AG20443 (cell line): ENCODE measurements at places on chromosomes 2 and 18.
A peak's percentile ranks its signal among the peaks of the same experiment; 100 is the strongest.

GRCh38 chr2:159073256-159073655 is 104.8 kb downstream of the TANC1 start:
- no peak for DNase-seq

GRCh38 chr2:198595721-198596120 is 791.3 kb downstream of the PLCL1 start:
- no peak for DNase-seq

- DNase-seq, result no peak
Measured at GRCh38 chr18:79948719-79949411, 2.6 kb downstream of the SLC66A2 start.

DNA sequence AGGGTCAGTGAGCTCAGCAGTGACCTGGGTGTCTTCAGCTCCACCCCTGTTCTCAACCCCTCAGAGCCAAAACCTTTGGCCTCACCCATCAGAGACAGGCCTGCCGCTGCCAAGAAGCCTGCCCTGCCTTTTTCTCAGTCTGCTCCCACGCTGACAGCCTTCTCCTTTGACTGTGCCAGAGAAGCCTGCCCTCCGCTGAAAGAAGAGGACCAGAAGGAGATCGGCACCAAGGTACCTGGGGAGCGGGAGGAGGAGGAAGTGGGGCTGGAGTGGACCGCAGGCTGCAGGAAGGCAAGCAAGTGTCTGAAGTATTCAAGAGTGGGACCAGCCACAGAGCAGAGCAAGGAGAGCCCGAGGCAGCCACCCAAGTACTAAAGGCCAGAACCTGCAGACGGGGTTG is 33.2 kb downstream of the TOGARAM2 start:
- no peak for DNase-seq

- DNase-seq, result no peak
Measured at GRCh38 chr18:31546476-31546875, 45.2 kb upstream of the TTR start.

DNA sequence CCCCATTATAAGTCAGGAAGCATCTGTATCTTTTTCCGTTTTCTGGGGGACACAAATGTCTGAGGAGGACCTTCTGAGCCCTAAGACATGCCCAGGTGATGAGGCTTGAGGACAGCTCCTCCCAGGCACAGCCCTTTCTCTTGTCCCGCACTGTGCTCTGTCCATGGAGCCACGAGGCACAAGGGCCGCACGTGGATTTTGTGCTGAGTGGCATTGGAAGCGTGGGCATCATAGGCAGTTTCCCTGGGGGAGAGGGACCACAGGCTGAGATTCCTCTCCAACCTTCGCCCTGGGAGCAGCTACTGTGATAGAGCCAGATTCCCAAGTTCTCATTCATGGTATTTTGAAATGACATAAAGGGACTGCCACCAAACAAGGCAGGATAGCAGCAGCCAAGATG is 139.9 kb downstream of the SH3RF3 start:
- DNase-seq, result no peak

DNA sequence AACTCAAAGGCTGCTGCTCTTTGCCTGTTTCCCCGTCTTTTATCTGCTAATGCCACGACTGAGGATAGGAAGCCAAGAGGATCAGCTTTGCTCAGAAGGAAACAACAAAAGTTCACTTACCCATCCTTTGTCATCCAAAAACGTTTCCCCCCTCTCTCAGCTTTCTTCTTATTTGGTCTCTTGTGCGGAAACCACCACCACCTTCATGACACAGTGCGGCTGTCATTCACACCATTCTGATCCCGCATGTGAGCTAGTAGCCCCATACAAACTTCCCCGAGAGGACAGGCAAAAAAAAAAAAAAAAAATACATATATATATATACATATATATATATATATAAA is 656 bp downstream of the LRRTM4 start:
- no peak for DNase-seq

GRCh38 chr2:21331625-21332370 is 208.0 kb downstream of the TDRD15 start:
- DNase-seq, result no peak

DNA sequence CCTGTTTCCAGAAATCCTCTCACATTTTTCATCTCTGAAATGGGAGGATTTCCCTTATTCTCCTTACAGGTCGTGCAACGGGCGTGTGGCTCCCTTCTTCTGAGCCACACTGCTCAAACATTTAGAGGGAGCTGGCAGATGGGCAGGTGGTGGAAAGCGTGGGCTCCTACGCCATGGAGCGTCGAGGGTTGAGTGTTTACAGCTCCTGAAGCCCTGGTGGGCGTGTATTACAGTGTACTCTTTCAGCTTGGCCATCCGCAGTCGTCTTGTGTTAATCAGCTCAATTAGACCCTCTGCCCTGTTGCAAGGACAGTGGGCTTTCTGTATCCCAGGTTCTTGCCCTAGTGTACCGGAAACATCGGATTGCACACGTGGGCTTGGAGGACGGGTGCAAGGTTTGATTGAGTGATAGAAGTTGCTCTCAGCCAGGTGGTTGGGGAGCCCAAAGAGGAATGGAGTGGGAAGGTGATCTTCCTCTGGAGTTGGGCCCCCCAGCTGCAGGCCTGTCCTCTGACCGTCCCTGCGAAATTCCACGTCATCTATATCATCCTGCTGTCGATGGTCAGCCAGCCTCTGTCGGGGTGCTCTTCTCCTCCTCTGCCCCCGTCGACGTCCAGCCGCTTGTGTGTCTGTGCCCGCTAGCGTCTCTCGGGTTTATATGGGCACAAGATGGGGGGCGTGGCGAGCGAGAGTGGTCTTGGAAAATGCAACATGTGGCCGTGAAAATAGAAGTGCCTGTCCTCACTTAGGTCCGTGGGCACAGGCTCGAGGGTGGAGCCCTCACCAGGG is 120.3 kb upstream of the DSEL start:
- no peak for DNase-seq

- no peak for DNase-seq
Measured at GRCh38 chr2:69584127-69584889, 59.2 kb downstream of the AAK1 start.

GRCh38 chr18:45007531-45007930 is 326.8 kb downstream of the SETBP1 start:
- DNase-seq, result peak; percentile 29

DNA sequence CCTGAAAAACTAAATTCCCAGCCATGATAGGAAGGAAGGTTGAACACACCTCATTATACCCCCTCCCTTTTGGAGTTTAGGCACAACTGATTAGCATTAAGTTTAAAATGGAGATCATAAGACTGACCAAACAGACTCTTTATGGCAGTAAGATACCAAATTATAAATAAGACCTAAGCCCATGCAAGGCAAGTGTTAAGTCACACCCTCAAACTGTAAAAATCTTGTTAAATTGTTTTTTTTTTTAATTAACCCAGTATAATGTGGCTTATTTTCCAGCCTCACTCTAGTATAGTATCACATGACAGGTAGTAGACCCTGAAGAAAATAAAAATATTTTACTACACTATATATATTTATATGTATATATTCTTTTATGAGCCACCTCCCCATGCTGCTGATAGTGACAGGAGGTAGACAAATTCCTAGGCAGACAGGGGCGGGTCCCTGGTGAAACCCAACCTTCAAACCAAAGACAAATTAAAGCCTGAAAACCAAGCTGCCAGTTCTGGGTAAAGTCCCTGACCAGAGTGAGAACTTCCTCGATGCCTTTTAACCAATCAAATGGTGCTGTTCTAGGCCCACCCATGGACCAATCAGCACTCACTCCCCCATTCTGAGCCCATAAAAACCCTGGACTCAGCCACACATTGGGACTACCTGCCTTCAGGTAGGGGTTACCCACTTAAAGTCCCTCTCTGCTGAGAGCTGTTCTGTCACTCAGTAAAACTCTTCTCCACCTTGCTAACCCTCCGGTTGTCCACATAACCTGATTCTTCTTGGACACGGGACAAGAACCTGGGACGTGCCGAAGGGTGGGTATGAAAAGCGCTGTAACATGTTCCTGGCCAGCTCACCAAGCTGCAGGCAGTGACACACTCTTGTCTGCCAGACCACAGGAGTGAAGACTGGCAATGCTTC is 123.9 kb upstream of the B3GNT2 start:
- no peak for DNase-seq

DNA sequence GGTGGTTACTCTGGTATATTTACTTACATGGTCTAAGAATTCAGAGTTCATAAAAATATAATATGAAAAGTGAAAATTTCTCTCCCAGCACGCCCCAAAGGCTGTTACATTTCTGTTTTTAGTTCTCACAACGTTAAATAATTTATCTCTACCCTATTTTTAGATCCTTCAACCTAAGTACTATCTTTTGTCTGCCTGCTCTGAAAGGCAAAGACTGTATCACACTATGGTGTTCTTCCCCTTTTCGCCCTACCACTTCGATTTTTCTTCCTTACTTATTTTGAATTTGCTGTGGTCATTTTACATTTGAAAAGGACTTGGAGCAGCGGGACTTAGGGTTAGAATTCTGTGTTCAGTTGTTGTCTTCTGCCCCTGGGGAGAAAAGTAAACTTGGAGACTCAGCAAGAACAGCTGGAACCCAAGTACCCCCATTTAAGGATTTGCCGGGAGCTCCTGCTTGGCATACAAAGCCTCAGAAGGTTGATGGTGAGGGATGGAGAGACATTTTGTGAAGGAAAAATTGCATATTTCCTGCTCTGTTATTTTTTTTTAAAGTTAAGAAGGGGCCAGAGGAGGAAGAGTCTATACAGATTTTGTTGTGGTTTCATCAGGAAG is 19.0 kb downstream of the ADAM23 start:
- DNase-seq, result no peak

DNA sequence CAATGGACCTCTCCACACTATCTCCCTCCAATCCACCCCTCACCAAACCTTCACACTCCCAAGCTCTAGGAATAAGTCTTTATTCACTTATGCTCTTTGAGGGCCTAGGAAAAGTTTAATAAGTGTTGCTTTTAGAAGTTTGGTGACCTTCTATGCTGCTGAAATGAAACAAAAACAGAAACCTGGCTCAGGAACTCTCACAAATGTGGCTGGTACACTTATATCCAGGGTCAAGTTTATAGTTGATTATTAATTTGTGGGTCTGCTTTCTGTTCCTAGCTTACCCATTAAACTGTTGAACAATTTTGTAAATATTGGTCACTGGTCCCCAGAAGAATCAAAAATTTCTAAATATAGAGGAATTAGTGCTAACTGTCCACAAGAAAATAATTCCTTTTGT is 14.2 kb upstream of the ANKRD44 start:
- DNase-seq, result no peak

- DNase-seq, result no peak
Measured at GRCh38 chr2:134107402-134107801, 146.5 kb upstream of the MGAT5 start.
